Upper lobe of right lung (tissue), 1 donor: ENCODE measurements at places on chromosomes 2 and 18.

DNA sequence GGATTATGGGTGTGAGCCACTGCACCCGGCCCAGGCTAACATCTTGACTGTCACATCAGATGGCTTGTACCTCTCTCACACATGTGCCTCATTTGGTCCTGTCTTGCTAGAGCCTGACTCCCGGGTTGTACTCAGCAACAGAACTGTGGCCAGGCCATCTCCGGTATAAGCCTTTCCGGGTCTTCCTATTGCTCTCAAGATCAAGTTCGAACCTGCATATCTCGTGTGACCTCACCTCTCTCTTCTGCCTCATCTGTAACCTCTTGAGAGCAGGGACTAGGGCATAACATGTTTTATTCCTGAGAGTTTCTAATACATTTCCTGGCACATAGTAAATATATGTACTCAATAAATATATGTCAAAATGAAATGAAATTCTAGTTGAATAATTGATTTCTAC, 114.0 kb downstream of the ACAA2 start:
- no peak for DNase-seq

DNA sequence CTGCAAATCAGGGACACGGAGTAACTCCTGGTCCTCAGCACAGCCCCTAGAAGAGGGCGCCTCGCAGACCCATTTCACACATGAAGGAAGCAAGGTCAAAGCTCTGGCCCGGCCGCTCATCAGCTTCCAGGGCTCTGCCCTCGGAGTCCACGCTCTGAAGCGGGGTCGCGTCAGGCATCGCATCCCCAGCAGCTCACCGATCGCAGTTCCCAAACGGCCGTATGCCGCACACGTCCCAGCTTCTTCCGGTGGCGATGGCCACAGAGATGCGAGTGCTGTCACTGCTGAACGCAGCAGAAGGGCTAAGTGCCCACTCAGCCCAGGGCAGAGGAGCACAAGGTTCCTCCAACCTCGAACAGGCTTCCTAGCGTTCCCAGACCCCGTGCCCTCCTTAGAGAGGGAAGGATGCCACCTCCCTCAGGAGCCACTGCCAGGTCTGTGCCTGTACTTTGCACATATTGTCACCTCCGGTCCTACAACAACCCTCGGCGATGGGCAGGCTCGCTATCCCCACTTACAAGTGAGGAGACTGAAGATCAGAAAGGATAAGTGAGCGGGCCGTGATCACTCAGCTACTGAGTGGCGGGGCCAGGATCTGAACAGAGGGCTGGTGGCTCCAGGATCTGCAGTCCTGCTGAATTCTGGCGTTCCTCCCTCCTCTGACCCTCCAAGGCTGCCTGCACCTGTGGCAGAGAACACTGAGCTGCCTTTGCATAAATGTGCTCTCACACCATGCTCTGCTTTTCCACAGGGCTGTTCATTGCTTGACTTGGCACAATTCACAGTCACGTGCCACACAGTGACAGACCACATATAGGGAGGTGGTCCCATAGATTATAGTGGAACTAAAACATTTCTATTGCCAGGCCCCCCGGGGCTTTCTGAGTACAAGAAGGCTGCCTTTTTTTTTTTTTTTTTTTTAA, 71.4 kb downstream of the COPS8 start:
- no peak for DNase-seq

- DNase-seq = no peak
These were observed 85.8 kb upstream of the XIRP2 start for GRCh38 chr2:166802475-166802874.

DNA sequence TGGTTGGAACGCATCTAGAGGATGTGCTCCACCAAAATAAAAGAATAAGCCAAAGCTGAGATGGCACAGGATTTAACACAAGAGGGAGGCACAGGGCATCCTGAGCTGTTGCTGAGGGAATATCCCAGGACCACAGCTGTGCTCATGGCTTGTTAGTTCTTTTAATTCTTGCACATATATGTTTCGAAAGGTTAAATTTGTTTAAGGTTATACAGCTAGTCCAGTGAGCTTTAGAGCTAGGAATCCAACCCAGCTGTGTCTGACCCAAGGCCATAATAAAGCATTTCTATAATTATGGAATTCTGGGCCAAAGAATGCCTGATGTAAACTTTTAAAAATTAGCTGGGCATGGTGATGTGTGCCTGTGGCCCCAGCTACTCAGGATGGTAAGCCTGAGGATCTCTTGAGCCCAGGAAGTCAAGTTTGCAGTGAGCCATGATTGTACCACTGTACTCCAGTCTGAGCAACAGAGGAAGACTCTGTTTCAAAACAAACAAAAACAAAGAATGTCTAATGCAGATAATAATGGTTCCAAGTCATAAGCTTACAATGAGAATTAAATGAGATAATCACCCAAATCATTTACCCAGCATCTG, 66.4 kb upstream of the CCBE1 start:
- DNase-seq = no peak

- DNase-seq = no peak
These were observed 2.2 kb downstream of the SETBP1 start for GRCh38 chr18:44682871-44683221.

DNA sequence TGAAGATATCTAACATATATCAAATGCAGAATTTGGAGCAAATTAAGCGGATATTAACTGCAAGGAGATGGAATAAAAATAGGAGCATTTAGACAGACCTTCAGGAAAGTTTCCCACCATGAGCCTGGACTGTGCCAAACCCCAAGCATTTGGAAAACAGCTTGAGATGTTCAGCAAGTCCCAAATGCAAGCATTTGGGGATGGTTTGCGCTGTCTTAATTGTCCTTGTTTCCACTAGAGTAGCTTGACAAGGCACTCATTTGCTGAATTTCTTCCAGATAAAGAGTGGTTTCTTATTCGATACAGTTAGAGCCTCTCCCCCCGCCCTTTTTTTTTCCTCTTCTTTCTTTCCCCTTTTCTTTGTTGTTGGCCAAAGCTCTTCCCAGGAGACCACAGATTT, 77.1 kb upstream of the CDC42EP3 start:
- no peak for DNase-seq

- no peak for DNase-seq
These were observed 9.8 kb downstream of the HPCAL1 start for GRCh38 chr2:10312437-10312957.

- DNase-seq = no peak
These were observed 20.7 kb downstream of the SLC4A3 start for GRCh38 chr2:219648176-219648575.

DNA sequence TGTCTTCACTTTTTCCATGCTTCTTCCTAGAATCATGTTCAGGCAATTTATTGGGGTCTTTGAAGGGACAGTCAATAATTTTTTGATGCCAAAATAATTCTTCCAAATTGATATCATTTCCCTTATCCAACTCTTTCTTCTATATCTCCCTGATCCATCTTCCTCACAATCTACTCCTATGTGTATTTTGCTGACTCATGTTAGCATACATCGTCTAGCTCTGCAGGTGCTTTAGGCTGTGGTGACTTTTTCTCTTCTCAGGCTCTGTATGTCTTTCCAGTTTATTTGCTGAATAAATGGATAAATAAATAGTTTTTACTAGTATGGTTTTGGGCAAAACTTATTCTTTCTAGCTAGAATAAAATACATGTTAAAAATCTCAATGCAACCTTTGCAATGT, 1650.9 kb upstream of the TMEFF2 start:
- DNase-seq = no peak

- DNase-seq = peak; percentile 18
These were observed 11.2 kb downstream of the ATP6V1B1 start for GRCh38 chr2:70946832-70947442.

DNA sequence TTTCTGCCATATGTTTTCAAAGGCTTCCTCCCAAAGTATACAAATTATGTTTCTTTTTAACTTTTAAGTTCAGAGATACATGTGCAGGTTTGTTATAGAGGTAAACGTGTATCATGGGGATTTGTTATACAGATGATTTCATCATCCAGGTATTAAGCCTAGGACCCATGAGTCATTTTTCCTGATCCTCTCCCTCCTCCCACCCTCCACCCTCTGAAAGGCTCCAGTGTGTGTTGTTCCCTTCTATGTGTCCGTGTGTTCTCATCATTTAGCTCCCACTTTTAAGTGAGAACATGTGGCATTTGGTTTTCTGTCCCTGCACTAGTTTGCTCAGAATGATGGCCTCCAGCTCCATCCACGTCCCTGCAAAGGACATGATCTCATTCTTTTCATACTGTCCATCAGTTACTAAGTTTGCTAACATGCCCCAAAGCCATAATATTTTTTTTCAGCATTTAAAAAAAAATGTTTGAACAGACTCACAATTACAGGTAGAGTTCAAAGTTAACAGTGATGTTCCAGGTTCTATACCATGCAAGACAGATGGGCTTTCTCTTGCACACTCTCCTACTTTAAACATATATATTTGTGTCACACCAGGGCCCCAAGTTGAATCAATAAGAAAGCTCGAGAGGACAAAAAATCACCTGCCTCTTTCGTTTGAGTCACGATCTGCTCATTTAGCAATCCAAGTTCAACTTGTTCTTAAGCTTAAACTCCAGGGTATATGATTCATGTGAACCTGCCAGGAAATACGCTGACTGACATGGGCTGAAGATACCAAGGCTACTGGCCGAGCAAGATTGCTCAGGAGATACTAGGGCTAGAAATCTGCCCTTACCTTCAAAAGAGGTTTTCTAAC, 77.6 kb downstream of the AP1S3 start:
- no peak for DNase-seq

DNA sequence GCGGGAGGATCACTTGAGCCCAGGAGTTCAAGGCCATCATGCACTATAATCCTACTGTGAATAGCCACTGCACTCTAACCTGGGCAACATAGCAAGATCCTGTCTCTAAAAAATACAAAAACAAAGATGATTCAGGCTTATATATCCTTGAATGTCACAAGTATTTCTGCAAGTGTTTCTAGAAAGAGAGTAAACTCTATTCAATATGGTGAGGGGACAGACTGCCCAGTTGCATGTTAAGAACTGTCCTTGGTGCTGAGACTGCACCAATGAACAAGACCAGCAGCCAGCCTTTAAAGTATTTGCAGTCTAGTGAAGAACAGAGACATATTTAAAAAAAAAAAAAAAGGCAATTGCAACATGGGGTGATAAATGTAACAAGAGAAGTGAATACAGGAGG, 16.4 kb downstream of the MAP3K19 start:
- no peak for DNase-seq

DNA sequence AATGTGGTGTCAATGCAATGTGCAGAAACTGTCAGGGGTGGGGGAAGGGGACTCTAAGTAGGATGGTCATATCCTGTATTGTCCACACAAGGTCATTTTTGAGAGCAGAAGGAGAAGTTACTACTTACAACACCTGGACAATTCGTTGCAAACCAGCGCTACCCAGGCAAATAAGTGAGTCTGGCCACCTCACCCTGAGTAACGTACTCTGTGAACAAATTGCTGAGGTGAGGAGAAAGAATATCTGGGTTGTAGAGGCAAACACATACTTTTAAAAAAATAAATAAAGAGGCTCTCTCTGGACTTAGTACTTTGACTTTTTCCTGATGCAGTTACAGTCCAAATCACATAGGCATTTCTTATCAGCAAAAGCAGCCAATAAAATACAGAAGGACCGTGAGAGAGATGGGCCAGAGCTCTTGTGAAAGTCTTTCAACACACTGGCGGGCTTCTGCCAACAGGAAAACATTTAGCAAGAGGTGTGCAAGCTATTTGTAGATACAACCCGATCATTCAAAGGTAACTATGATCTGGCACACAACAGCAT, 268.2 kb upstream of the ID2 start:
- DNase-seq = no peak

DNA sequence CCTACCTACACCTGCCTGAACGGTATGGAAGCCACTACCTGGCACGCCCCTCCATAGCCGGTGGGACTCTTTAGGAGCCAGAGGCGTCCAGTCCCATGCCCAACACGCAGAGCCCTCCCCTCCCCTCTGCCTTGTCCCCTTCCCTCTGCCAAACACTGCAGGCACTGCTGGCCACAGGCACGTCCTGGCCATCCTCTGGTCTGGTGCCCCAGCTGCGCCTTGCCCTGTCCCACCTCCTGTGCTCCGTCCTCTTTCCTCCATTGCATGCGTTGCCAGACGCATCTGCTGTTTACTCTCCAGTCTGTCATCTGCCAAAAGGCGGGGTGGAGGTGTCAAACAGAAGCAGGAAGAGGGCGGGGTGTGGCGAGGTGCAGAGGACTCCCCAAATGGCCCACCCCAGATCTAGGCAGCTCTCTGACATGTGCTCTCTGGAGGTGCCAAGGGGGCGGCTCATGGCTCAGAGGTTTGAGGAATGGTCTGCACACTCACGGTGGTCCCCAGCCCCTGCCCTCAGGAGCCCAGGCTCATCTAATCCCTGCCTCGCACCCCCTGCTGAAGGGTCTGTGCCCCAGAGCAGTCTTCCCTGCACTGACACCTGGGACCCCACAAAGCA, 45.1 kb downstream of the HS6ST1 start:
- peak; percentile 61 for DNase-seq

DNA sequence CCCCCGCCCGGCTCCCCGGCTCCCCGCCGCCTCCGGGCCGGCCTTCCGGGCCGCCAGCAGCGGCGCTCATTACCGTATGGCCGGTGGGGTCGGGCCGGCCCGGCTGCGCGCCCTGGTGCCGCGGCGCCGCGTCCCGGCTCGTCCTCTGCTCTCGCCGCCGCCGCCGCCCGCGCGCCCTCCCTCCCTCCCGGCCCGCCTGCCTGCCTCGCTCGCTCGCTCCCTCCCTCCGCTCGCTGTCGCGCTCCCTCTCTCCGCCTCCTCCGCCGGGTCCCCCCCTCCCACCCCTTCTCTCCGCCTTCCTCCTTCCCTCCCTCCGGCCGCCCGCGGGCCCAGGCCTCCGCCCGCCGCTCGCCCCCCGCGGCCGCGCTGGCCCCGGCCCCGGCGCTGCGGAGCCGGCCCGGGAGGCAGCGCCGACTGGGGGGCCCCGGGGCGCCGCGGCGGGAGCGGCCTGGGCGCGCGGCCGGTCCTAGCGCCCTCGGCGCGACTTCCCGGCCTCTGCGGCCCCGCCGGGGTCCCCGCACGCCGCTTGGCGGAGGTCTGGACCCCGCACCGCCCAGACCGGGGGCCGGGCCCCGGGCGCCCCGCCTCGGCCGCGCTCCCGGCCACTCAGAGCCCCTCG, at the start of gene DNMT3A:
Gene DNMT3A (minus strand): TSS at position 173 of the 619 bp plus-strand sequence. CDS start 27,941 bp downstream, outside the sequence.
- DNase-seq = peak; percentile 84

DNA sequence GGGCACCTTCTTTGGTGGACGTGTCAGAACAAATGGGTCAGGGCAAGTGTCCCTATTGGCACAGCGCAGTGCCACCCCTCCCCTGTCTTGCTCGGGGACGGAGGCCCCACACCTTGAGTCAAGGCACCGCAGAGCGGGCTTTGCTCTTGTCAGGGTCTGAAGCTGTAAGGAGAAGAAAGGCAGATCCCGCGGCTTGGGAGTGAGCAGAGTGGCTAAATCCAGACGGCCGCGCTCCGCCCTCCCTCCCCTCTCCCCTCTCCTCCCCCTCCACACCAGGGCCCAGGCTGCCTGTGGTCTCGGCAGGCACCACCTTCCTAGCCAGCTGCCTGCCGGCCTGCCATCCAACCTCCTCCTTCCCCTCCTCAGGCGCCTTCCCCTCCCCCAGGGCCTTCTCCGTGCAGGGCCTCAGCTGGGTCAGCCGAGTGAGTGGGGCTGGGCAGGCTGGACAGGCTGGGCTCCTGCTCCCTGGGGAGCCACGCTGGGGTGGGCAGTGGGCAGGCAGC, 25.8 kb downstream of the SPEG start:
- no peak for DNase-seq

GRCh38 chr2:176385838-176386237, 116.6 kb downstream of the MTX2 start:
- no peak for DNase-seq

GRCh38 chr2:108267101-108267500, 21.6 kb upstream of the SULT1C2 start:
- DNase-seq = no peak
